ENCODE measurements at places on chromosomes 1 and 21.

DNA sequence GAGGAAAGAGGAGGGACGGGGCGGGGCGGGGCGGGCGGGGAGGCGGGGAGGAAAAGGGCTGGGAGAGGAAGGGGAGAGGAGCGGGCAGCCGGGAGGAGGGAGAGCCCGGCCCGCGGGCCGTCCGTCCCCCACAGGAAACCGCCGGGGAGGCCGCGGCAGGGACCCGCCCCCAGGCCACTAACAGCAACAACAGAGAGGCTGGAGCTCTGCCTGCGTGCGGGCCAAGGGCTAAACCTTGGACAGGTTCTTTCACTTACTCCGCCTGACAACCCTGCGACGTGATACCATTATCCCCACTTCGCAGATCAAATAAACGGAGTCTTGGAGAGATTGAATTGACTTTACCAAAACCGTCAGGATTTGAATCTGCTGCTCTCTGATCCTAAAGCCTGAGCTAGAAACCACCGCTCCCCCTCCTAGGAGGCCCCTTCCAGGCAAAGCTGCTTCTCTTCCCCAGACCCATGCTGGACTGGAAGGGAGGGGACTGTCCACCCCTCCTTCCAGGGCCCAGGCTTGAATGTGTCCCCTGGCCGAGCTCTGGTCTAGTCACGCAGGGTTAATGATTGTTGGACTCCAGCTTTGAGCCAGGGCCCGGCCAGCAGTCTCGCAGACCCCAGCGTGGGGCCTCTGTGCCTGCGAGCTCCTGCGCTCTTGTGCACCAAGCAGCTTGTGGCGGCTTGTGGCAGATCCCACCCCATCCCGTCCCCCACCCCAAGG lies at the start of gene EVA1B:
Gene EVA1B, minus strand, starts transcription at position 10 of the 717 bp plus-strand sequence. CDS start 608 bp downstream, outside the sequence.
- DNase-seq, result no peak

DNA sequence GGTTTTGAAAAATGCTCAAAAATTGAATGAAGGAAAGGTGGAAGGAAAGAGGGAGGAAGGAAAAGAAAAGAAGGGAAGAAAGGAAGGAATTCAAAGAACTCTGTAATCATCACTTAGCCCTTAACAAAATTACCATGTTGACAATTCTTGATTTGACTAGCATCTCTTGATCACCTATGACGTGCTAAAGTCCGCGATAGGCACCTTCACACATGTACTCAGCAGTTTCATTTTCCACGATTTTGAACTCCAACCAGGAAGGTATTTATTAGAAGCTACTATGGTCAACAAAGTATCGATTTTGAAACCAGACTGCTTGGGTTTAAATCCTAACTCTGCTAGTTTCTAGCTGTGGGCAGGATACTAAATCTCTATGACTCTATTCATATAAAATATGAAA lies 146.9 kb downstream of the DAB1 start:
- DNase-seq, result no peak

- DNase-seq, result no peak
Measured at GRCh38 chr1:159005676-159006075, 4.0 kb upstream of the IFI16 start.

GRCh38 chr1:171898941-171899340 lies 57.6 kb downstream of the DNM3 start:
- no peak for DNase-seq

DNA sequence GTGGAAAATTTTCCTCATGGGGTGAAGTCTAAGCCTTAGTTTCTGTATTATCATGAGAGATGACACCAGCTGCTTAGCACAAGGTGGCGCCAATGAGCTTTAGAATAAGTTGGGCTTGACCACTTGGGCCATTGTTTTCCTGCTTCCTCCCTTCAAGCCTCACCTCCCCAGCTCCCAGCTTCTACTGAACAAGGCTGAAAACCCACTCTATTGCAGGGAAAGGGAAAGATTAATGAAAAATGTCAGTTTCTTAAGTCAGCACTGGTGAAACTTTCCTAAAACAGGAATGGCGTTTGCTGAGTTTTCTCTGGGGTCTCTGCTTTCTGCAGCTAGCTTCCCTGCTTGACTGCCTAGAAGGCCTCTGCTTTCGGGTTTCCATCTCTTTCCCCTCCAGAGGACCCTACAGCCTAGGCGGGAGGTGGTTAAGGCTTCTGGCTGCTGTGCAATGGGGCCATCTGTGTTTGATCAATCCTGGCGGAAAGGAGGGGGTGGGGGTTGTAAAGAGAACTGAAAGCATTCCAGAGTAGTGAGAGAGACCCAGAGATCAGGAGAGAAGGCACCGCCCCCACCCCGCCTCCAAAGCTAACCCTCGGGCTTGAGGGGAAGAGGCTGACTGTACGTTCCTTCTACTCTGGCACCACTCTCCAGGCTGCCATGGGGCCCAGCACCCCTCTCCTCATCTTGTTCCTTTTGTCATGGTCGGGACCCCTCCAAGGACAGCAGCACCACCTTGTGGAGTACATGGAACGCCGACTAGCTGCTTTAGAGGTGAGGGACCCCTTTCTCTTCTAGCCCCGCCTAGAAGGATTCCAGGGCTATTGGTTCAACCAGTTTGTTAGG lies at the start of gene OLFML3:
Gene OLFML3, plus strand, starts transcription at position 612 of the 840 bp plus-strand sequence. Its CDS starts 43 bp downstream, at position 655.
- no peak for DNase-seq

GRCh38 chr1:191857600-191857999 lies 300.7 kb upstream of the RGS18 start:
- DNase-seq, result no peak

GRCh38 chr1:16979475-16980327 lies 719 bp downstream of the MFAP2 start:
- no peak for DNase-seq
